ENCODE measurements at places on chromosomes 12 and 14.

DNA sequence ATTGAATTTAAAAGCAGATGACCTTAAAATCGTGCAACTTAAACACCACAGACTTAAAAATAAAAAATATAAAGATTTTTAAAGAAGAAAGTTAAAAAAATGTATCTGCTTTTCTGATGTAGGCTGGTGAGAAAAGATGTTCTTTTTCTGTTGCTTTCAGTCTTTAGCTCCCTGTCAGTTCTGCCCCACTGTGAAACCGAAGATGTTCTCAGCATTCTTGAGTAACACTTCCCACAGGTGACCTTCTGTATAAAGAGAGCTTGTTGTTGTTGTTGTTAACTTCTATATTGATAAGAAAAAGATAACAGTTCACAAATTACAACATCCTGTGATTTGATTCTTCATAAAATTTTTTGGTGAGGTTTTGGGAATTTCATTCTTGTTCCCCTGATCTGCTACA lies 377.9 kb upstream of the RGS6 start:
- no peak for DNase-seq

GRCh38 chr12:82507686-82508085 lies 149.4 kb downstream of the METTL25 start:
- DNase-seq, result no peak

- DNase-seq, result no peak
Observed at GRCh38 chr12:5914387-5915149, 30.5 kb downstream of the ANO2 start.

GRCh38 chr14:25150934-25151790 lies 101.2 kb upstream of the STXBP6 start:
- peak; percentile 29 for DNase-seq

GRCh38 chr12:47361389-47362021 lies 281.7 kb upstream of the AMIGO2 start:
- DNase-seq, result no peak

DNA sequence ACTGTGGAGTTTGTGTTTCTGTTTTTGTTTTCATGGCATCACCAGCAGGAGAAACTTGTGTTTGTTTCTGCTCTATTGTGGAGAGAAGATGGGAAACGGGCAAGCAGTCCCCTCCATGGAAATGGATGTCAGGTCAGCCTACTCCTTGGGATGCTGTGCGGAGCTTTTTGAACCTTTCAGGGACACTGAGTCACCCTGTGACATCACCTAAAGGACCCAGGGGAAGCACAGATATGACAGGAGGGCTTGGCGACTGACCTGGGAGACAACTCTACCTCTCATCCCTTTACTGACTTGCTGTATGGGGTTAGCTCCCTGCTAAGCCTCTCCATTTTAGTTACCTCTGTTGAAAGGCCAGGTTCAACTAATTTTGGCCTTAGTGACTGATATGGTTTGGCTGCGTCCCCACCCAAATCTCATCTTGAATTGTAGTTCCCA lies 706.9 kb upstream of the TMEM132C start:
- DNase-seq, result no peak

- no peak for DNase-seq
Observed at GRCh38 chr12:62575036-62575435, 108.4 kb downstream of the MON2 start.

DNA sequence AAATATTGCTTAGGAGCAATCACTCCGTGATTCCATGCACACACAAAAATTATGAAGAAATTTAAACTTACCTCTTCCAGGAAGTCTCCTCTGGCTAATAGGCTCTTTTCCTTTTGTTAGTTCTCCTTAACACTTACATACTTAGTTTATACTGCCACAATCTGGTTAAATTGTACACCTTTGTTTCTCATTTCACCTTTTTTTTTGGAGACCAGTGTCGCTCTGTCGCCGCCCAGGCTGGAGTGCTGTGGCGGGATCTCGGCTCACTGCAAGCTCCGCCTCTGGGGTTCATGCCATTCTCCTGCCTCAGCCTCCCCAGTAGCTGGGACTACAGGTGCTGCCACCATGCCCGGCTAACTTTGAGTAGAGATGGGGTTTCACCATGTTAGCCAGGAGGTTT lies 2.2 kb upstream of the ANKRD52 start:
- no peak for DNase-seq

DNA sequence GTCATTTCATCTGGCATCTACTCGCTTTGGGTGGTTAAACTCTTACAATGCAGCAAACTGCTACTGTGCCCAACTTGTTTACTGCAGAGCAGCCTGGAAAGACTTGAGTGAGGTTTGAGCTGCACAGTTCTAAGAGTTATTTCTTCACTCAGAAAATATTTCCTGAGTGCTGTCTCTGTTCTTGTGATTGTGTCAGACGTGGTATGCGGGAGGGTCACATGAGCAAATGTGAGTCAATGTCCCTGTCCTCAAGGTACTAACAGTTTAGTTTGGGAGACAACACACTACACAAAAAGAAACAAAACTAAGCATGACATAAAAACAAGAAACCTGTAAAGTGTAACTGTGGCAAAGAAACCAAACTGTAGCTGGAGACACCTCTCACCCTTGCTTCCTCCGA lies 32.4 kb downstream of the FLVCR2 start:
- no peak for DNase-seq

GRCh38 chr12:71208053-71208685 lies 50.4 kb upstream of the TSPAN8 start:
- DNase-seq, result no peak

GRCh38 chr12:65155784-65156183 lies 13.6 kb upstream of the LEMD3 start:
- DNase-seq, result no peak

GRCh38 chr14:68576496-68577244 lies 216.2 kb downstream of the ZFP36L1 start:
- DNase-seq, result no peak

DNA sequence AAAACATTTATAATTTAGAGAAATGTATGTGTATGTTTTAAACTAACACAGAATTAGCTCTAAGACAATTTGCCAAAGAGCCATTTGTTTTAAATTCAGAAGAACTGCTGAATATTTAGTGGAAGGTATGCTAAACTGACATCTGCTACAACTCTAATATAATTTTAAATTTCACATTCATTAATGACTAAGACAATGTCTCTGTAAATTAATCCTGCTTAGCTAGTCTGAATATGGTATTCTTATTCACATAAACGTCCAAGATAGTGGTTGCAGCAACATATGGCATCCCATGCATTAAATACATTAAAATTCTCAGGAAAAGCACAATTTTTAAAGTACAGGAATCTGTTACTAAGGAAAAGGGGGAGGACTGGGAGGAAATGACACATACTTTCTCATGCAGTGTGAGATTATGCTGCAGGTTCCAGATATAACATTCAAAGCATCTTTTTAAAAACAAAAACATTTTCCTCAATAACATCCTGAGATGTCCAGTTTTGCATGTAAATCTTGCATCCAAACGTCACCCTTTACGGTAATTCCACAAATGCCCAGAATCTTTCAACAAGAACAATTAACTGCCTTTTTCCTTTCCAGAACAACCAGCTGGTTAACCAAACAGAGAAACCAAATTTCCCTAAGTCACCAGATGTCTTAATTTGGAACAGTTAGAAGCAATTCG lies 26.9 kb downstream of the WDR89 start:
- no peak for DNase-seq

DNA sequence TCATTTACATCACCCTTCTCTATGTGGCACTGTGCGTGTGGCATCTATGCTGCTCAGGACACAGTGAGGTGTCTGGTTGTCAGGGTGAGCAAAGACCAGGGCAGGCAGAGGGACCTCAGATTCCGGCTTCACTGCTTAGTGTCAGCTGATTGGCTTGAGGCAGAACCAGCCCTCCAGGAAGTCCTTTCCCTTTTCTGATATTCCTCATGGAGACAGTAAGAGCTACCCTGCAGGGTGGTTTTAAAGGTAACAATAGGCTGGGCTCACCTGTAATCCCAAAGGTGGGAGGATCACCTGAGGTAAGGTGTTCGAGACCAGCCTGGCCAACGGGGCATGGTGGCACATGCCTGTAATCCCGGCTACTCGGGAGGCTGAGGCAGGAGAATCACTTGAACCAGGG lies 129.3 kb upstream of the AMIGO2 start:
- no peak for DNase-seq

DNA sequence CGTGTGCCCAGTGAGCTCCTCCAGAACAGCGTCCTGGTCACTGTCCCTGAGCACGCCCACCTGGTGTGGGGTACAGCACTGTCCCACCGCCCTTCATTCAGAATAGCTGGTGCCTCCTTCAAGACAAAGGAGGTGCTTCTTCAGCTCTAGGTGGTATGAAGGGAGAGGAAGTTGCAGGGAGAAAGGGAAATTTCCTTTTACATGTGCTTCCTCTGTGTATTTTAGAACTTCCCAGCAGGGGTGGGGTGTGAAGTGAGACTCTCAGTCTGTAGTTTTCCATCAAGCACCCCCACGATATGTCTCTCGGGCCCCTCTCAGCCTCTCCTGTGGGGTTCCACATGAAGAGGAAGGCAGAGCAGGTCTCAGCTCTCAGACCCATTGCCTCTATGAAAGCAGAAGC lies 1.2 kb upstream of the SLC6A12 start:
- DNase-seq, result no peak

- peak; percentile 63 for DNase-seq
Observed at GRCh38 chr12:62934239-62934798, 631 bp downstream of the PPM1H start.

GRCh38 chr12:56160193-56160763 lies 2.1 kb downstream of the MYL6 start:
- no peak for DNase-seq

DNA sequence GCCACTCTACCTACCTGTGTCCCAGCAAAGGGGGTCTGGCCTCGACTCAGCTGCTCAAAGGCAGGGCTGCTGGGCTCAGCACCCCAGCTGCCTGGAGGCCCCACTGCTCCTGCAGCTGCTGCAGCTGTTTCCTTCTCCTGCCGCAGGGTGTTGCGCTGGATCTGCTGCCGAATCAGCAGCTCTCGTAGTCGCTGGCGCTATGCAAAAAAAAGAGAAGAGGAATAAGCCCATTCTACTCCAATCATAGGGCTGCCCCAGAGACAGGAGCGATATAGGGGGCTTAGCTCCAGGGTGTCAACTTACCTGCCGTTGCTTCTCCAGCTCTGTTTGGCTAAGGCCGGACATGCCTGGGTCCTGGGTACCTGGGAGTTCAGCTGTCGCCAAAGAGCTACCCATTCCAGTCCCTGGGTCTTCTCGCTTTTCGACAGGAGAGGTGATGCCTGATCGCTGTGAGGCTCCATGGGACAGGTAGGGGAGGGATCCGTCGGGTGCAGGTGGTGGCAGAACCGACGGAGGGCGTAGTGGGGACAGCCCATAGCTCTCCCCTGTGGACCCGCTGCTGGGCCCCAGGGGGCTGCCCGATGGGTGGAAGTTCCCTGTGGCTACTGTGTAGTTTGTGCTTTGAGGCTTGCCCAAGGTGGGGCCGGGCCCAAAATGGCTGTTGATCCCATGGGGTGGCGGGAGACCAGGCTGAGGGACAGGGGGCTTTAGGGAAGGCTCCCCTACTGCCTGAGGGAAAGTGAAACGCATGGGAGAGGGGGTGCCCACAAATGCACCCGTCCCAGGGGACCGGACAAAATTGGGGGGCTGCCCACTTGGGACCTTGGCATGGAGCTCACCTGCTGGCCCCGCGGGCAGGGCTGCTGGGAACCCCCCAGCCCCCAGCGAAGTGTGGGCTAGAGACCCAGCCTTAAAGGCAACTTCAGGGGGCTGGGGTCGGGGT lies 20.9 kb downstream of the KMT2D start:
- DNase-seq, result no peak

DNA sequence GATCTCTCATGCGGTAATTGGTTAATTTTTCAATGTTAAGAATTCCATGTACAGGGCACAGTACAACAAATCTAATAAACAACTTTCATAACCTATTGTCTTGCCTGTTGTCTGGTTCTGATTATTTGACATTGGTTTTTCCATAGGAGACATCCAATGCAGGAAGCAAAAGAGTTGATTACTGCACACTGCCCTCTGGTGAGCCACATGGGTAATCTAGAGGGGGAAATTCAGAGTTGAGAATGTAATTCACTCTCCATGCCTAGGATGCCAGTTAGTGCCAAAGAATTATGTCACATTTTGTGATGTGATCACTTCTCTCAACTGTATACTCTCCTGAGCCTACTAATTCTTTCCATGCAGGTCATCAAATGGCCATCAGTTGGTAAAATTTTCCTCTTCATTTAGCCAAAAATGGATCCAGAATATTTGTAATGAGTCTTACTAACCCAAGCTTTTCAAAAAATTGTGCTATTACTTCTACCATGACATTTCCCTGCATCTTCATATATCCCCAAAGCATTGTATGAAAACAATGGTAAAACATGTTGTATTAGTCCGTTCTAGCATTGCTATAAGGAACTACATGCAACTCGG lies 17.7 kb upstream of the CCDC91 start:
- no peak for DNase-seq

GRCh38 chr14:78075033-78075432 lies 95.1 kb upstream of the NRXN3 start:
- DNase-seq, result no peak

DNA sequence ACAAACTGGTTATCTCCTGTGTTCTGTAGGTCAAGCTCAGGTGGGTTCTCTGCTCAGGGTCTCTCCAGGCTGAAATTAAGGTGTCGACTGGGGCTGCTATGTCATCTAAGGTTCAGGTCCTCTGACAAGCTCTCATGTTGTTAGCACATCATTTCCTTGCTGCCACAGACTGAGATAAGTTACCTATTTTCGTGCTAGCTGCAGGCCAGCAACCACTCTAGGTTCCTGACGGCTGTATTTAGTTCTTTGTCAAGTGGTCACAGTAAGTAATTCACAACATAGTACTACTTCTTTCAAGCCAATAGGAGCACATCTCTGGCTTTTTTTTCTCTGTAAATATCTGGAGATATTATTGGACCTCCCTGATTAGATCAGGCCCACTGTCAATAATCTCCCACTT lies 169.3 kb upstream of the CAND1 start:
- no peak for DNase-seq

DNA sequence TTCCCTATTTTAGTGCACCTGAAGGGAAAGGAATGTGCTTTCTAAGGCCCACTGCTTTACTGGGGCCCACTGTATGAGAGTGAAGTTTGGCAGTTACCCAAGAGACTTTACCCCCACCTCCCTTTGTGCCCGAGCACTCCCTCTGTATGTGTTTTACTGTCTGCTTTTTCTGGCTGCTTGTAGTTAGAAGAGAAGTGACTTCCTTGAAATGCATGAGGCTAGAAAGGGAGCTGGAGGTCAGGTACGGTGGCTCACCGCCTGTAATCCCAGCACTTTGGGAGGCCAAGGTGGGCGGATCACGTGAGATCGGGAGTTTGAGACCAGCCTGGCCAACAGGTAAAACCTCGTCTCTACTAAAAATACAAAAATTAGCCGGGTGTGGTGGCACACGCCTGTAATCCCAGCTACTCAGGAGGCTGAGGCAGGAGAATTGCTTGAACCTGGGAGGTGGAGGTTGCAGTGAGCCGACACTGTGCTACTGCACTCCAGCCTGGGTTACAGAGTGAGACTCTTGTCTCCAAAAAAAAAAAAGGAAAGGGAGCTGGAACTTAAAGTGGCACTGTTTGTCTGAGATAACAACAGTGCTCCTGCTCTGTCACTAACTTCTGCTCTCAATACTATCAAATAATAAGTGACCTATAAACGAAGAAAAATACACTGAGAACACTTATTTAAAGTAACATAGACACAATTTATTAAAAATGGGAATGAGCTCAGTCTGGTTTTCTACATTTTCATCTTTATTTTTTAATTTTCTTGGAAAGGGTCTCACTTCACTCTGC lies 5.8 kb downstream of the TRIP11 start:
- no peak for DNase-seq
